ENCODE measurements at places on chromosomes 6 and 20. TPM values are rescaled to one million over a fixed set of nuclear protein-coding genes. Genes with fewer than 3 reads are reported as not detected.
A peak's percentile ranks its signal among the peaks of the same experiment; 100 is the strongest.

Gene RSPH4A
- 1.7 TPM for total RNA-seq

Gene GCM1
- total RNA-seq, result not detected

Gene ID4
- 23.7 TPM for total RNA-seq

Gene PLCB1
- 38.4 TPM for total RNA-seq

Gene FGD2
- 7.3 TPM for total RNA-seq

Gene PAK5
- not detected for total RNA-seq

Gene CEP85L
- 56.6 TPM for total RNA-seq

Gene BPIFB1
- 51.1 TPM for total RNA-seq

Gene PDYN
- not detected for total RNA-seq

Gene SIRPB1
- 14.0 TPM for total RNA-seq

Gene STX11
- 10.3 TPM for total RNA-seq

Gene TPD52L1
- total RNA-seq, result 77.1 TPM

Gene PSMB1
- 36.5 TPM for total RNA-seq

DNA sequence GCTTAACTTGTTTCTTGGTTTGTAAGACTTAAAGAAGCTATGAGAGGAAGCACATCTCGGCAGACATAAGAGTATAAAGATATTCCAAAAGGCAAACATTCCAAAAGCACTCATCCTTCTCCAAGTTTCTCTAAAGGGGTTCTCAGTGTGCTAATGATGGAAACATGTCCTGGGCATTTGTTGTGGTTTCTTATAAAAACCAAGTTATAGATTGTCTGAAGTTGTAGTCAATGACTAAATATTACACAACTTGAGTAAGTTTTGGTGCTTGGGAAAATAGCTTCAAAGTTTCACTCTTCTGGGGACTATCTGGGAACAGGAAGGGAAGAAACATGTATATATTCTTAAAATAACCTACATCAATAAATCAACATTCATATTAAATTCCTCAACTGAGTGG lies 128.3 kb upstream of the TBX18 start:
- no peak overlapping the region for H3K27ac ChIP-seq
- H3K4me1 ChIP-seq, result no peaks in the 10 kb centered on the region
- DNase-seq, result no peak
- H3K36me3 ChIP-seq, result no peaks in the 10 kb centered on the region

DNA sequence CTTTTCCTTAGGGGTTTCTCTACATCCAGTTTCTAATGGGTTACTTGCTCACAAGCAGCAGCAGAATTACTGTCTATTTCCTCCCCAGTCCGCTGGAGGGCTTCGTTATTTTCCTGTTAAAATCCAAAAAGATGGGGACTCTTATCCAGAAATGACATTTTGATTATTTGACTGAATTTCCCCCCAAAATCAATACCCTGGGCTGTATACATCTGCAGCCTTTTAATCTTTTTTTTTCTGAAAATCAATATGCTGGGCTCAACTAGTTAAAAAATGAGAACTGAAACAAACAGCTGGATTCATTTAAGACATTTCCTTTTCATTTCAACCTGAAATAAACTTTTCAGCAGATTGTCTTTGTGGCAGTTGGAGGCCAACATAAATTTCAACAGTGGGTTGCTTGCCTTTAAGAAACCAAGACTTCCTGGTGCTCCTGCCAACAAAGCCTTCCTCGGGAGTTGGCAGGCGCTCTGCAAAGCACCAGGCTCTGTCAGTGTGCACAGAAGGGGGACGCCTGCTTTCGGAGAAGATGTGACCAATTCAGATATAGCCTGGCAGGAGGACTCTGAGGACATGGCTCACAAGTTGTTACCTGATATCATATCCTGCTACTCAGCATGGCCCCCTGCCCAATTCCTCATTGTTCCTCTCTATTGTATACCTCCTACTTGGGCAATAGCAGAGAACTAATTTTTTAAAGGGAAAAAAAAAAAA lies 204.7 kb upstream of the ARG1 start:
- H3K4me1 ChIP-seq, result peaks cover 25% of the 10 kb centered on the region
- peak overlapping the region; percentile 70 for H3K27ac ChIP-seq
- no peaks in the 10 kb centered on the region for H3K36me3 ChIP-seq
- no peaks in the 10 kb centered on the region for H3K27me3 ChIP-seq

DNA sequence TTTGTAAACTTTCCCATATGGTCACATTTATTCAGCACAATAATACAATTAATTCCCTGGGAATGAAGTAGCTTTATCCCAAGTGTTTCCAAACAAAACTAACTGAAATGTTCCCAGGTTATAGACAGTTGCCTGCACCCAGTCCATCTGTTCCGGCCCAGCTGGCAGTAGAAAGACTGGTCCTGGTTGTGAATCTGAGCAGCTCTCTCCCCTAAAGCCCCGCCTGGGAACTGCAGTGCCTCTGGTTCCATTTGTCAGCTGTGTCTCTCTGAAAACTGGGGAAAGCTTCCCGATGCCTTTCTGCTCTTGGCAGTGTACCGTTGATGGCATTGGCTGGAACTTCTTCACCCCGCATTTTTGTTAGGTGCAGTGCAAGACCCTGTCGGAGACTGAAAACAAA lies 8.7 kb downstream of the MTHFD1L start:
- no peak overlapping the region for H3K4me3 ChIP-seq
- no peaks in the 10 kb centered on the region for H3K27me3 ChIP-seq
- no peak overlapping the region for H3K27ac ChIP-seq
- H3K4me1 ChIP-seq, result peaks cover 18% of the 10 kb centered on the region
- no peak for DNase-seq
- no peaks in the 10 kb centered on the region for H3K36me3 ChIP-seq

DNA sequence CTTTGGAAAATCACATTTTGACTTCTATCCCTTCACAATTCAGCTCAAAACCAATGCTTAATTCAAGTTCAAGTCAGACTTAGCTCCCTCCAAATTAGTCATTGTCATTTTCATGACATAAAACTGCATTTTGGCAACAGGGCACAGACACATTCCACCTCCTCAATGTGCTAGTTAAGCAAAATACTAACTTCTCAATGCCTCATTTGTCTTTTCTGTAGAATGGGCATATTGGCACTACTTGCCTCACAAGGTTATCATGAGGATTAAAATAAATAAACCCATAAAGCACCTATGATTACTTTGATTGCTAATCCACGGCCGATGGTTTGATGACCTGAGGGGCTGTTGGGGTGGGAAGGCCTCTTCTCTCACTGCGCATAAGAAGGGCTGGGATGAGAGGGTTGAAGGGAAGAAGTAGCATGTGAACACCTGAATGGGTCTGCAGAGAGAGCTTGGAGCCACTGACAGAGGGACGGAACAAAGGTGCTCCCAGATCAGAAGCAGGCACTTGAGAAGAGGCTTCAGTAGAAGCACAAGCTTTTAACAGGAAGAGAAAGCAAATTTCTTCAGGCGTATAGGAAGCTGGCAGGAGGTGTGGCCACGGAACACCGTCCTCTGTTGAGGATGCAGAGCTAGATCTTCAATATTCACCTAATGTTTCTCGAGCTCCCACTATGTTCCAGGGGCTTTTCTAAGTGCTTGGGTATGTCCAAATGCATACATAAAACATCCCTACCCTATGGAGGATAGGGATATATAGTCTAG lies 11.7 kb upstream of the TBC1D7 start:
- no peak for DNase-seq
- no peak overlapping the region for H3K4me3 ChIP-seq
- no peak overlapping the region for H3K27ac ChIP-seq
- no peaks in the 10 kb centered on the region for H3K27me3 ChIP-seq
- no peaks in the 10 kb centered on the region for H3K36me3 ChIP-seq

GRCh38 chr6:28002161-28002560 lies 45.1 kb downstream of the OR2B6 start:
- no peaks in the 10 kb centered on the region for H3K4me1 ChIP-seq
- H3K27ac ChIP-seq, result no peak overlapping the region
- peaks cover 3% of the 10 kb centered on the region for H3K27me3 ChIP-seq
- no peak for DNase-seq
- H3K4me3 ChIP-seq, result no peak overlapping the region

DNA sequence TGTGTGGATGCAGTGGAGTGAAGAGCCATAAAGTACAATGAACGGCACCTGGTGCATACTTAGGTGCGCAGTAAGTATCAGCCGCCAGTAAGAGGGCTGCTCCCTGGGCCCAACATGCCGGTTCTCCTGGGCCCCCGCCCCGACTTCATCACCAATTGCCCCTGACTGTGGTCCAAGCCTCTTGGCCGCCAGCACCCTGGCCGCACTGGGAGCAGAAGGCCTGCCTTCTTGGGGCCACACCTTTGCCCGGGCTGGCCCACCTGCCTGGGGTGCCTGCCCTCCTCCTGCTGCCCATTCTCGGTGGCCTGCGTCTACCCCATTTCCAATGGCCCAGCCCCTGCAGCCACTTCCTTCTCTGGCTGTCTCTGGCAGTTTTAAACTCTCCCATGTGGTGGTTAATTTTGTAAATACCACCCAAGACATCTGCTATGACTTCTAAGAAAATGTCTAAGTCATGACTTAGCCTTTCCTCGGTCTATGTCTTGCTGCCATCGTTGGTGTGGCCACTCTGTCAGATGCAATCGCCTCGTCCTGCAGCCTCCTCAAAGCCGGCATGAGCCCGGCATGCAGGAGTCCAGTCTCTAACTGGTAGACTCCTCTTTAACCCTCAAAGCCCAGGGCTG lies 36.8 kb downstream of the PMEPA1 start:
- H3K27me3 ChIP-seq, result no peaks in the 10 kb centered on the region
- no peak for DNase-seq
- H3K4me3 ChIP-seq, result no peak overlapping the region
- H3K27ac ChIP-seq, result no peak overlapping the region

- H3K4me3 ChIP-seq, result no peak overlapping the region
- no peaks in the 10 kb centered on the region for H3K27me3 ChIP-seq
- no peak overlapping the region for H3K27ac ChIP-seq
- H3K36me3 ChIP-seq, result no peaks in the 10 kb centered on the region
Observed at GRCh38 chr6:103405321-103405720, 1454.4 kb downstream of the HACE1 start.

DNA sequence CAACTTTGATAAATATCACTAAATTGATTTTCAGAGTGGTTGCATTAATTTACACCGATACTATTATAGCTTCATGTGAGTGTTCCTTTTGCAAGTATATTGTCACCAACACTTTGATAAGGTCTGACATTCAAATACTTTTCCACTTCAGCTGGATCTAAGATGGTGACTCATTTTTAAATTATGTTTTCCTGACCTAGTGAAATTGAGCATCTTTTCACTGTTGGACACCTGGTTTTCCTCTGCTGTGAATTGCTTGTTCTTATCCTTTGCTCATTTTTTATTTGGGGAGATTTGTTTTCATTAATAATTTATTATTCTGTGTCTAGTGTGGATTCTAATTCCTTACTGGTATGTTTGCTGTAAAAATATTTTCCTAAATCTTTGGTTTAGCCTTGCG lies 85.2 kb upstream of the PRDM1 start:
- H3K27ac ChIP-seq, result no peak overlapping the region
- H3K27me3 ChIP-seq, result peaks cover 54% of the 10 kb centered on the region
- DNase-seq, result no peak

- H3K27me3 ChIP-seq, result peaks cover 39% of the 10 kb centered on the region
- H3K4me1 ChIP-seq, result peaks cover 13% of the 10 kb centered on the region
- H3K36me3 ChIP-seq, result no peaks in the 10 kb centered on the region
Observed at GRCh38 chr6:132399376-132400074, 1.8 kb downstream of the MOXD1 start.

DNA sequence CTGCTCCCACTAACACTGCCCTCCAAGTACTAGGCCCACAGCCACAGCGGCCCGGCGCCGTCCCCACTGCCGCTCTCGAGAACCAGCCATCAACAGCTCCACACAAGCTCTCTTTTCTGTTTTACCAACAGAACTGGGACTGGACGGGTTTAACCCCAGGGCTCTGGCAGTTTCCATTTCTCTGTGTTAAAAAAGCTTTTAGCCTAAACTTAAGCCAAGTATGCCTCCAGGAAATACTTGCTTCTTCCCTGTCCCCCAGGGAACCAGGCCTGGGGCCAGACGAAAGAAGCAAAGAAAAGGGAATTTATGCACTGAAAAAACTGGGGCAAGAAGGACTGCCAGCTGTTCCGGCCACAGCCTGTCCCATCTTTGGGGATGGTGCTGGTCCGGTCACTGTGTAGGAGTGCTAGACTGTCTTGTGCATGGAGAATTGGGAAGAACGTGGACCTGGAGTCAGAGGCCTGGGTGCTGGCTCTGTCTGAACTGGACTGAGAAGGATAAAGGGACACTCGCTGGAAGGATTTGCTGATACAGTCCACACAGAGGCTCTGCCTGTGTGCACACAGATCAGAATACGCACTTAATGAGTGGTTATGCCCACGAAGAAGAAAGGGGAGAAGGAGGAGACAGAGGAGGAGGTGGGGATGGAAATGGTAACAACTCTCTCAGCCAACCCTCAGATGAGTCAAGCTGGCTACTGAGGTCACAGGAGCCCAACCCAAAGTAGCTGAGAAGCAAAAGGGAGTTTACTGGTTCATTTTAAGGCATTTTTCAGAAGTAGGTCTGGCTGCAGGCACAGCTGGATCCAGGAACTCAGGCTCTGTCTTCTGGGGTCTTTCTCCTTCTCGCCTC lies 254.4 kb upstream of the PMEPA1 start:
- H3K4me1 ChIP-seq, result no peaks in the 10 kb centered on the region
- H3K27ac ChIP-seq, result peak overlapping the region; percentile 38
- no peak overlapping the region for H3K4me3 ChIP-seq
- peaks cover 5% of the 10 kb centered on the region for H3K27me3 ChIP-seq
- DNase-seq, result no peak

- H3K36me3 ChIP-seq, result no peaks in the 10 kb centered on the region
- no peak overlapping the region for H3K4me3 ChIP-seq
- peak; percentile 80 for DNase-seq
- no peak overlapping the region for H3K27ac ChIP-seq
- no peaks in the 10 kb centered on the region for H3K4me1 ChIP-seq
- H3K27me3 ChIP-seq, result no peaks in the 10 kb centered on the region
Observed at GRCh38 chr6:3194535-3195419, 32.7 kb downstream of the TUBB2B start.

DNA sequence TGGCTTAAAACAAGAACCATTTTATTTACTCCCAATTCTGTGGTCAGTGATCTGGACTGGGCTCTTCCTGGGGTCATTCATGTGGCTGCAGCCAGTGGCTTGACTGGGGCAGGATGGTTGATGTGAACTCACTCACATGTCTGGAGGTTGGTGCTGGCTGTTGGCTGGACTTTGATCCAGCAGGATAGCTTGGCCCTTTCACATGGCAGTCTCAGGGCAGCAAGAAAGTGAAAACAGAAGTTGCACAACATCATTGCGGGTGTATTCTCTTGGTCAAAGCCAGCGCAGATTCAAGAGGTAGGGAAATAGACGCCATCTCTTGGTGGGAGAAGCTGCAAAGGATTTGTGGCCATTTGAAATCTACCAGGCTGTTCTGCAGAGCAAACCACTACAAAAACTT lies 77.2 kb downstream of the MDGA1 start:
- no peaks in the 10 kb centered on the region for H3K36me3 ChIP-seq
- no peak overlapping the region for H3K27ac ChIP-seq
- peaks cover 12% of the 10 kb centered on the region for H3K4me1 ChIP-seq

DNA sequence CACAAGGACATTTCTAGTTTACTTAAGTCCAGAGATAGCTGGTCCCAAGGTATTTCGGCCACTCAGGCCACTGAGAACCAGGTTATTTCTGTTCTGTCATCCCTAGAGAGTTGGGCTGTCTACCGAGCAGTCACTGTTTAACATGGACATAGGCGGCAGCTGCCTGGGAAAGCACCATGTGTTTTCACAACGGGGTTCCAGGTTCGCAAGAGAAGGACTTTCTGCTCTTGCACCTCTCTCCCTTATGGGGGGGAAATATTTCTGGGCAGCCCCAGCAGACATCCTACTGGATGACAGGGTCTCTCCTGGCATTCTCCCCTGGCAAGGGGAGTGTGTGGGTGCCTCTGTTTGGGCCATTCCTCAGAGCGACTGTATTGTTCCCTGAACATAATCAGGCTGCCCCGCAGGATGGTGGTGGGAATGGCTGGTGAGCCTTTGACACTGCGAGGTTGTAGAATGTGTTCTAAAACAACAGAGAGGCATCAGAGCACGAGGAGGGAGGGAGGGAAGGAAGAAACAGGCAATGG lies 64.4 kb upstream of the DUSP22 start:
- no peak for DNase-seq
- no peak overlapping the region for H3K27ac ChIP-seq
- H3K4me3 ChIP-seq, result no peak overlapping the region

Data from stomach (tissue), 19 donors.